Renal pelvis (tissue), 12 donors: ENCODE measurements at places on chromosomes 3 and 15. TPM values are rescaled to one million over a fixed set of nuclear protein-coding genes. Genes with fewer than 3 reads are reported as not detected.

DNA sequence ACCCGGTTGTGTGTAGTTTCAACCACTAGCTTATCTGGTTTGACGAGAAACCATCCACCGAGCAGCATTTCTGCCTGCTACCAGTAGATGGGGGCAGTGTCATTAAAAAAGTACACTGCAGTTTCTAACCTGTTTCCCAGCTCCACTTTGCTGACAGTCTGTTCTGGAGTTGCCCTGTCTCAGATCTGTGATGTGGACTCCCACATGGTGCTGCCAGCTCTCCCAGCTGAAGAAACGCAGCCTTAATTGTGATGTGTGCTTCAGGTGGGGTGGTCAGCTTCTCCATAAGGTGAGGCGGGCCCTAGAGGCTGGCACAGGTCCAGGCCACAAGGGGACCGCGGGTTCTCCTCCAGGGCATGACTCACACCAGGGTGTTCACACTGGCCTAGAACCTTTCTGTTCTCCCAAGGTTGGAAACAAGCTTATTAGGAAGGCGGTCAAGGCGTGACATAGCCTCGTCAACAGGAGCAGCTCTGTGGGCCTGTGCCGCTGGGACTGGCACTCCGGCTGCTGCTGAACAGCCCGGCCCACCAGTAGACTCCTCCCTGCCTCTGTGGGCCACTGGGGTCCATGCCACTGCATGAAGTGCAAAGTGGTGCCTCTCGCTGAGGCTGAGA is 2.9 kb upstream of the FAM43A start:
- peak; percentile 86 for DNase-seq

DNA sequence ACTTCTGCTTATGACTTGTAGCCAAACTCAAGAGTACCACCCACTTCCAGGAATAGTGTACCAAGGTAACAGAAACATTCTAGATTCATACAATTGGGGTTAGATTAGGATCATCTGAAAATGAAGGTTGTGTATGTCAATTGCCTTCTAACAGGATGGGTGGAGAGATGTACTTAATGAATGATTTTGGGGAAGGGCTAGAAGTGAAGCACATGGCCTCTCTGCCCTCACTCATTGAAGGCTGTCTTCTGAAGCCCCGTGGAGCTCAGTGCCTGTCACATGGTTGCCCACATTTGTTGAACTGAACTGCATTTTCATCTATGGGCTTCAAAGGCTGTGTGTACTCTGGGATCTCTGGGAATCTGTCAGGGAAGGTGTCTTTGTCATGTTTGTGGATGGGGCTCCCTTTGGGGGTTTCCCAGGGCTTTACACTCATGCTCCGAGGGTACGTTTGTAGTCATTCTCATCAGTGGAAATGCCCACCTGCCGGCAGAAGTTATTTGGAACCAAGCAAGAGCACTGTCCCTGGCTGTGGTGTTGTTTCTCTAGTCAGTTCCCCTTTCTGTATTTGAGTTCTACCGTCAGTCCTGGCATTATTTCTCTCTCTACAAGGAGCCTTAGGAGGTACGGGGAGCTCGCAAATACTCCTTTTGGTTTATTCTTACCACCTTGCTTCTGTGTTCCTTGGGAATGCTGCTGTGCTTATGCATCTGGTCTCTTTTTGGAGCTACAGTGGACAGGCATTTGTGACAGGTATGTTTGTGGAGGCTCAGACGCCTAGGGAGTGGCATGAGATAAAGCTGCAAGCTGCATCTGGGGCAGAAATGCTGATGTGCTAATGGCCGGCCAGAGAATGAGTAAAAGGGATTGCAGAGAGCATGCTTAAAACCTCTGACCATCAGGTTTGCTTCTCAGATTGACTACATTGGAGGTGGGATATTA is 22.4 kb downstream of the CD86 start:
- no peak for DNase-seq

- DNase-seq = no peak
These were observed 425.1 kb upstream of the ROBO1 start for GRCh38 chr3:80192936-80193335.

GRCh38 chr15:68227643-68228142 is 1.8 kb downstream of the CLN6 start:
- DNase-seq = no peak

DNA sequence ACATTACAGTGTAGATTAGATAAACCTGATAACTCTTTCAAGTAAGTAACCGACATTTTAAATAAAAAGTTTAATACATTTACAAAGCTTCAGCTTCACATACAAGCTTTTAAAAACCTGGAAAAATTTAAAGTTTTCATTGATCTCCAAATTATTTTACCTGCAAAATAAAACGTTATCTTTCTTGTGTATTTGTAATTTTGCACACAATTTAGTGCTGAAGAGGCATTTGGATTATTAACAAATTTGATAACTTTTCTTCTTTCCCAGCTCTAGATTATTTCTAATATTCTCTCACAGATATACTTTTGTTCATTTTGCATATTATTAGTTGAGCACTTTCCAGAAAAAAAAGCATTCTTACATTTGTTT is 24.2 kb upstream of the MBNL1 start:
- no peak for DNase-seq

- no peak for DNase-seq
These were observed 409.5 kb downstream of the ROBO1 start for GRCh38 chr3:79358327-79358726.

GRCh38 chr3:185718736-185719593 is 105.9 kb downstream of the IGF2BP2 start:
- DNase-seq = no peak

GRCh38 chr3:35549690-35550089 is 89.6 kb upstream of the ARPP21 start:
- DNase-seq = no peak

- no peak for DNase-seq
These were observed 573.3 kb upstream of the TBL1XR1 start for GRCh38 chr3:177770383-177771230.

Gene KCNH8
- 1.1 TPM for polyA plus RNA-seq

Gene PDCD10
- 66.1 TPM for polyA plus RNA-seq

Gene PARP15
- polyA plus RNA-seq = 0.27 TPM

Gene SKOR1
- polyA plus RNA-seq = 0.58 TPM

Gene ELL3
- polyA plus RNA-seq = 3.2 TPM

Gene TMEM212
- polyA plus RNA-seq = 0.06 TPM

Gene DCLK3
- polyA plus RNA-seq = 1.1 TPM

Gene SLC22A14
- 0.90 TPM for polyA plus RNA-seq

Gene EEF1AKMT4
- 3.1 TPM for polyA plus RNA-seq
